ENCODE measurements at places on chromosomes 7 and 10.
A peak's percentile ranks its signal among the peaks of the same experiment; 100 is the strongest.

DNA sequence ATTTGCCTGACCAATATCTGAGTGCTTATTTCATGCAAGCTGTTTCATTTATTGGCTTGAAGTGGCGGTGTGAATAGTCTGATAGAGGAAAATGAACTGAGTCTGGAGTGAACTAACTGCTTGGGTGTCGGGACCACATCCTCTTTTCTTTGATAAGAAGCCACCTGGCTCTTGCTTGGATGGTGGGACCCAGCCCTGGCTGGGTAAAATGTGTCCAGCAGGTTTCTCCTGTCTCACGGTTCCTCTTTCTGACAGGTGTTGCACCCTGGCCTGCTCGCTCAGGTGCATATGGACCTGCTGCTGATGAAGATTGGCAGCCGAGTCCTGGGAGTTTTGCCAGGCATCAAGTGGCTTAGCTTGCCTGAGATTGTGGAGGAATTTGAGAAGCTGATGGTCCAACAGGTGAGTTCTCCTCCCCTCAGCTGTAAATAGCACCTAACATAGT lies 1.6 kb downstream of the ADCK2 start:
- DNase-seq = no peak

GRCh38 chr7:2510909-2511768 lies 8.4 kb upstream of the LFNG start:
- peak; percentile 71 for DNase-seq

GRCh38 chr7:132276234-132276630 lies 300.0 kb downstream of the PLXNA4 start:
- no peak for DNase-seq

GRCh38 chr10:17113889-17114540 lies 15.6 kb downstream of the CUBN start:
- peak; percentile 31 for DNase-seq

DNA sequence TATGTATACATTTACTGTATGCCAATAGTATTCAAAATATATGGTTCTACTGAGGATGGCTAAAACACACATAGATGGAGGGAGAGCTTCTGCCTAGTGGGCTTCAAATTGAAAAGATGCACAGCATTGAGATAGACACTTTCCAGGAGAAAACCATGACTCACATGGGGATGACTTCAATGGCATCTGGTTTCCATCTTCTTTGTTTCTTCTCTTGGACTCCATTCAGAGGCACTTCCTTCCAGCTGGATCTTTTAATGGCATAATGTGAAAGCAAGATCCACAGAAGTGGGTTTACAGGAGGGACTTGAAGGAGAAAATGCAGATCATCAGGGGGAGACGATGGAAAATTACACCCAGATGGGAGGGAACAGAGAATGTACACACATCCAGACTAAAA lies 84.9 kb downstream of the ZNF365 start:
- DNase-seq = no peak

GRCh38 chr7:45921699-45922519 lies 837 bp upstream of the IGFBP3 start:
- DNase-seq = peak; percentile 39

DNA sequence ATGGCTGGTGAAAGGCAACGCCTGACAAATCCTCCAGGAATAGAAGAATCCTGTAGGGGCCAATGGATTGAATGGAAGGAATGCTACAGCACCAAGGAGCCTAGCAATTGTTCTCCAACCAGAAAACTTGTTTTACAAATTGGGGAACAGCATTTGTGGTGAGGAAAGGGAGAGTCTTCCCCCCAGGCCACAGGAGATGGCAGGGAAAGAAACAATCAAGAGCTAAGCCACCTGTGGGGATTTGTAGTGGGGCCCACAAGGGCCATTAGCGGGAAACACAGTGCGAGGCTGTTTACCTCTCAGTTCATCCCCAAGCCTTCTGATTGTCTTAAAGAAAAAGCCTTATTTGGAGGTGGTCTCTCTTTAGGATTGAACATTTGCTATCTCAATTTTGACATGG lies 48.5 kb upstream of the KCNMA1 start:
- no peak for DNase-seq

DNA sequence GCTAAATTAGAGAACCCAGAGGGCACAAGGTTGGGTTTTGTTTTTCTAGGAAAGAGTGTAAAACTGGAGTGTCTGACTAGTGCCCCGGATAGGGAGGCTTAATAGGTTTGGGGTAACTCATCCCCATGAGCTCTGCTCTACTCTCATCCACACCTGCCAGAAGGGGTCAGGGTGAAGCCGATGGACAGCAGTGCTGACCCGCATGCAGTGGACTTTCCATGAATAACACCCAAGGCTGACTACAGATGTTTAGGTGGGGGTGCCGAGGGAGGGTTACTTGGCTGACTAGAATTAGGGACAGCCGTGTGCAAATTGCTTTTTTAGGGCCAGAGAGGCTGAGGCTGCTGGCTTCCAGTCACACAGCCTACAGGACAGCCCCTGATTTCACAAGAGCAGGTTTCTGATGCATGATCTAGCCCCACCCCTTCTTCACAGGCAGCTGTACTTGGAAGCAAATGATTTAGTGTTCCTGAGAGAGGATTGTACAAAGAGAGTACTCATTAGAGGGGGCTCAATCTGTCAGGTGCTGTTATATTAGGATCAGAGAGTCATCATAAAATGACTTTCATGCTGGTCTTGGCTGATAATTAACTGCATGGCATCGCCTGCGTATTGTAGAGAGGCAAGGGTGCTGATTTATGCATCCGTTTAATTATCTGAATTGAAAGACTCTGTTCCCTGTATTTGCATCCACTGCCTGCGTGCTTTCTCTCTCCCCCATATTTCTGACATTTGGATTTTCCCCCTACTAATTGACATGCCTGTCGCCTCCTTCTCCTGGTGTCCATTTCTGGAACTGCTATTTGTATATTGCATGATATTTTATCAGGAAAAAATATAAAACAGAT lies 9.5 kb downstream of the INHBA start:
- no peak for DNase-seq

DNA sequence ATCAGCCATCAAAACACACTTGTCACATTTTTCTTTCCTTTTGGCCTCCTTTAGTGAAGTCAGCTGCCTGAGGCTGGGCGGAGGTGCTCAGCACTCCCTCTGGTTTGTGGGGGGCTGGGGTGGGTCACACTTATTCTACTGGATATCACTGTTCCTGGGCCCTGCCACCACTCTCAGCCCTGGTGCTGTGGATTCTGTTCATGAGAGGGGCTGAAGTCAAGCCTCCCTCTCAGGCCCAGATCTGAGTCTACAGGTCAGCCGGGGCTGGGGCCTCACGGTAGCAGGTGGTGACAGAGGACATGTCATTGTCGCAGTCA lies 180.8 kb upstream of the TNS3 start:
- no peak for DNase-seq

- DNase-seq = no peak
Observed at GRCh38 chr10:132593900-132594876, 56.6 kb downstream of the INPP5A start.

- peak; percentile 67 for DNase-seq
Observed at GRCh38 chr10:42866115-42866995, 83.8 kb downstream of the BMS1 start.

DNA sequence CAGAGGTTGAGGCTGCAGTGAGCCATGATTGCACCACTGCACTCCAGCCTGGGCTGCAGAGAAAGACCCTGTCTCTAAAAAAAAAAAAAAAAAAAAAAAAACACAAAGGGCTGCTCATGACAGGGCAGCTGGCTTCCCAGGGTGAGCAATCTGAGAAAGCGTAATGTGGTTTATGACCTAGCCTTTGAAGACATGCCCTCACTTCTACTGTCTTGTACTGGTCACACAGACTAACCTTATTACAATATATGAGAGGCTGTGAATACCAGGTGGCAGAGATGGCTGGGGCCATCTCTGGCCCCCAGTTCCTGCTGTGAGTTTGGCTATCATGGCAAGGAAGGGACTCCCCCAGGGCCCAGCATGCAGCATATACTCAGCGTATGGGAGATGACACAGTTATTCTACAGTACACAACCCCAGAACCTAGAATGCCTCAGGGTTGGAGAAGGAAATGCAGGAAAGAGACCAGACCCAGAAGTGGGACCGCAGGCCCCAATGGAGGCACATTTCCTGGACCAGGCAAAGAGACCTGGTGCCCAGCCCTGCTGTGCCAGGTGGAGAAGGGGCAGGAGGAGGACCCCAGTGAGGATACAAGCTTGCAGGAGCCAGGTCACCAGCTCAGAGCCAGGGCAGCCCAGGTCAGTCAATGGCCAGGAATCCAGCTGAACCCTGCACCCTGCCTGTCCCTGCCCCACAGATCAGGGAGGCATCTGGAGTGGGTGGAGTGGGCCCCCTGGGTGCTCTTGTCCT lies 26.3 kb downstream of the NPTX2 start:
- DNase-seq = no peak

- DNase-seq = no peak
Observed at GRCh38 chr10:14438057-14438456, 107.3 kb upstream of the FRMD4A start.

GRCh38 chr7:109836016-109836415 lies 1254.9 kb upstream of the LRRN3 start:
- no peak for DNase-seq

- no peak for DNase-seq
Observed at GRCh38 chr7:111711426-111712065, 149.3 kb upstream of the IMMP2L start.

DNA sequence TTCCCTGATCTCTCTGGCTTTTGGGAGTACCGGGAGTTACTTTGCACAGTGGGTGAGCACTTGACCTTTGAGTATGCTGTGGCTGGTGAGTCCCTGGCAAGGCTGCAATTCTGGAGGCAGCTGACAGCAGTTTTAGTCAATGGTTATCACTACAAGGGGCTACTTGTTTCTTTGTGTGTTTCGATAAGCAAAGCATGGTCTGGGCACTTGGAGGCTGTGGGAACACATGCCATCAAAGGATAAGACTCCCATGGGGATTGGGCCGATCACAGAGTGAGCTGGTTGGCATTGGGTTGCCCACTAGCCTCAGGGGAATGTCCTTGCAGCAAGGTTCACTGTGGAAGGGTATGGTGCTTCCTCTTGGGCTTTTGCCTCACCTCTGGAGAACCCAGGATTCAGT lies 208.2 kb downstream of the SNX13 start:
- DNase-seq = no peak

DNA sequence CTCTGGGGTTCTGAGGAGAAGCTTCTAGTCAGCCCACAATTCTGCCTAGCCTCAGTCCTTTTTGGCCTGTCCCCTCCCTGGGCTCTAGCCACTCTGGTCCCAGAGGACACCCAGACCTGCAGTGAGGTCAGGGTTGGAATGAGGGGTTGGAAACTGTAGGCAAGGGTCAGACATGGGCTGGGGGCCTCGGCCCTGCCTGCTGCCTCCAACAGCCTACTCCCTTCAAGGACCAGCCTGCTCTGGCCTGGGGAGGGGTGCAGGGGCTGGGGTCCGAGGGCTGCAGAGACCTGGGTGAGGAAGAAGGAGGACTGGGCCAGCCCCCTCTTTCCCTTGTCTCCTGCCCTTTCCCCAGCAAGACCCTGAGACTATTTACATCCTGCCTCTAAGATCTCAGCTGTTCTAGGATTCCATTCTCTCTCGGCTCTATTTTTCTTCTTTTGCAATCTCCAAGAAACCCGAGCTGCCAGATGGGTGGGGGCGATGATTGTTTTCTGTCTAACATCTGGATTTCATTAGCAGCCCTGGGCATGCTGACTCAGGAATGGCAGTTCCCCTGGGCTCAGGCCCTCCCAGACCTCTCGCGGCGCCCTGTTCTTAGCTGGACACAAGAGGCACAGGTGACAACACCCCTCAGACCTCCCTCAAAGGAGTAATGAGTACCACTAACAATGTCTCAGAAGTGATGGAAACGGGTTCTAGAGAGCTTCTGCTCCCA lies 23.1 kb downstream of the ZCCHC24 start:
- no peak for DNase-seq

DNA sequence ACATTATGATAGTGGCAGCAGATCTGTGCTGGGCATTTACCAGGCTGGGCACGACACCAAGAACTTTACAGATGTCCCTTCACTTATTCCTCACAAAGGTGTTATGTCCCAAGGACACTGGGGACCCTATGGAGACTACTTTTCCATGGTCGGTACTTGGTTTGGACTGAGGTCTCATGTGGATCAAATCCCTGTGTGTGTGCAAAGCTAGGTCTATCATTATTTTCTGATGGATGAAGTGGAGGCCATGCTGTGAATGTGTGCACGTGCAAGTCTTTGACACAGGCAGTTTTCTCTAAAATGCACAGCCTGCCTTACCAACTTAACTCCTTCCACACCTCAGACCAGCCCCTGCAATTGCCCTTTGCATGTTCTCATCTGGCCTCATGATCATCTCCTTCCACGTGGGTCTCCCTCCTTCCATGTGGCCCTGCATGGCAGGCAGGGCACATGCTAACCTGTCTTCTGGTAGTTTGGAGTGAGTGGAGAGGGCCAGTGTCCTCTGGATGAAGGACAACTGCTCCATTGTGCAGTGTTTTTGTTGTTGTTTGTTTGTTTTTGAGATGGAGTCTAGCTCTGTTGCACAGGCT lies 16.0 kb upstream of the ZNF273 start:
- no peak for DNase-seq

DNA sequence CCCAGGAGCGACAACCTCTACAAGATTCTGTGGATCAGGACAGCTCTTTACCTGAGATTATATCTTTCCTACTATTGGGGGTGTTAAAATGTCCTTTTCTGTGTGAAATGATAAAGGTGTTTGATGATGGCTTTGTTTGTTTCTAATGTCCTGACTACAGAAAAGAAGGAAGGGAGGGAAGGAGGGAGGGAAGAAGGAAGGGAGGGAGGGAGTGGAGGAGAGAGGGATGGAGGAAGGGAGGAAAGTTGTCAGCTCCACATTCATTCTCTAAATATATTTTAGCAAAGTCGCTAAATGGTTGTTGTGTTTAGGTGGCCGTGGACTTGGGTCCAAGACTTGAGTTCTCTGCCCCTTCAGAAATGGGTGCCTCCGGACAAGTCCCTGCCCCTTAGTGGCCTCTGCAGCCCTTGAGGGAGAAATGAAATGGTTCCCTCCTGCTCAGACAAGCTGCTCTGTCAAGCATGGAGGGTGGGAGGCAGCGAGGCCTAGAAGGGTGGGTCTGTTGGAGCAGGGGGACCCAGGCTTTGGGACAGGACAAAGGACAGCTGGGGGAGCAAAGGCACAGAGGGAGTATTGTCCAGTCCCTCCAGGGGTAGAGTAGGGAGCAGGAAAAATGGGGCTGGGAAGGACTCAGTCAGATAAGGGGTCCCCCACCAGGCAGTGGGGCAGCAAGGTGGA lies 4.4 kb downstream of the RGS10 start:
- no peak for DNase-seq

DNA sequence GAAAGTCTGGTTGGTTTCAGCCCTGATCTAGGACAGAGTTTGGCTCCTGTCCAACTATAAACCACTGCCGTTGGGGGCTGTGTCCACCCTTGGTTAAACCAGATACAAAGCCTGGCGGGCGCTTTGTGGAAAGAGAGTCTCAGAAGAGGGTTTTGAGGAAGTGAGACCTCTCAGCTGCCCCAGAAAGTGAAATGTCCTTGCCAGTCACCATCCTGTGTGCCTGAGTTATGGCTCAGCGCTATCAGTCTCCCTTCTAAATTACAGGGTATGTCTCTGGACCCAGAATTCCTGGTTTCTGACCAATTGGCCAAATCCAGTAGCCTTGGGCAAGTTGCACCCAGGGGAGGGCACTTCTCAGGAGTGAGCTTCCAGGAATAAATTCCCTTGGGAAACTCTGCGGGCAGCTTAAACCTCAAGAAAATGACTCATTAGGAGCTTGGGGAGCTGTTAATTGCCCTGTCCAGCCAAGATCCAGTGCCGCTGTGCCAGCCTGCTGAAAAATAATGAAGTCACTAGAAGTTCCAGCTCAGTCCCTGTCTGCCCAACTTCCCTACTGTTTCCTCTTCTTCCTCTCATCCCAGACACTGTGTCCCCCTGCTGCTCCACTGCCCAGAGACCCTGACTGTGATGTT lies 66.7 kb upstream of the PDZD8 start:
- no peak for DNase-seq
